Tongue (tissue), 3 donors: ENCODE measurements at places on chromosomes 2 and 18.

- DNase-seq = no peak
Measured at GRCh38 chr2:212385241-212385640, 153.4 kb downstream of the ERBB4 start.

- DNase-seq = no peak
Measured at GRCh38 chr2:104521247-104521646, 332.7 kb upstream of the POU3F3 start.

- no peak for DNase-seq
Measured at GRCh38 chr2:27080140-27080469, 1.7 kb downstream of the EMILIN1 start.

DNA sequence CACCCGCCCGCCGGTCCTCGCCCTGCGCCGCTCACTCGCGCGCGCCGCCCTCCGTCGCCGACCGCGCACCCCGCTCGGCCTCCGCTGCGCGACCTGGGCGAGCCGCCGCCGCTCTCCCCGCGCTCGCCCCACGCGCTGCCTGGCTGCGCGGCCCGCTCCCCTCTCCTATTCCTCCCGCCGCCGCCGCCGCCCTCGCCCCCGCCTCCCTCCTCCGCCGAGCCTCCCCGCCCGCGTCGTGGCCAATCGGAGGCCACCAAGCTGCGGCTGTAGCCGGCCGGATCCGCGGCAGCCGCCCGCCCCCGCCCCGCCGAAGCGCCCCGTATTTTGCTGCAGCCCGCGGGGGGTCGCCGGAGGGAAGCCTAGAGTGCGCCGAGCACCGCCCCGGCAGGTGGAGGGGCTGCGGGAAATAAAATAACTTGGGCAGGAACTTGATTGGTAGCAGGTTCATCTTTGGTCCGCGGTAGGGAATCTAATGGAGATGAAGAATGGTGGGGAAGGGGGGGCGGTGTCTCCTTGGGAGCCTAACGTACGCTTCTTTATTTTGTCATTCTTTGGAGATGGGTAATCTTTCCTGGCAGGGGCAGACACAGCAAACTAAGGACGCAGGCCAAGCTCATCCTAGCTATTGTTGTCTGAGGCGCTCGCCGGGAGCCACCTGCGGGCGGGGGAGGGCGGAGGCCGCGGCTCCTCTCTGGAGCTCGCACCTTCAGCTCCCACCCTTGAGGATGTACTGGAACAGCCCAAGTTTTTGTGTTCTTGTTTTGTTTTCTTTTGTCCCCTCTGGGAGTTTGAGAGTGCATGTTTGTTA lies 1.1 kb upstream of the CDH2 start:
- DNase-seq = peak; percentile 69

GRCh38 chr2:29615183-29615582 lies 306.2 kb downstream of the ALK start:
- DNase-seq = no peak

DNA sequence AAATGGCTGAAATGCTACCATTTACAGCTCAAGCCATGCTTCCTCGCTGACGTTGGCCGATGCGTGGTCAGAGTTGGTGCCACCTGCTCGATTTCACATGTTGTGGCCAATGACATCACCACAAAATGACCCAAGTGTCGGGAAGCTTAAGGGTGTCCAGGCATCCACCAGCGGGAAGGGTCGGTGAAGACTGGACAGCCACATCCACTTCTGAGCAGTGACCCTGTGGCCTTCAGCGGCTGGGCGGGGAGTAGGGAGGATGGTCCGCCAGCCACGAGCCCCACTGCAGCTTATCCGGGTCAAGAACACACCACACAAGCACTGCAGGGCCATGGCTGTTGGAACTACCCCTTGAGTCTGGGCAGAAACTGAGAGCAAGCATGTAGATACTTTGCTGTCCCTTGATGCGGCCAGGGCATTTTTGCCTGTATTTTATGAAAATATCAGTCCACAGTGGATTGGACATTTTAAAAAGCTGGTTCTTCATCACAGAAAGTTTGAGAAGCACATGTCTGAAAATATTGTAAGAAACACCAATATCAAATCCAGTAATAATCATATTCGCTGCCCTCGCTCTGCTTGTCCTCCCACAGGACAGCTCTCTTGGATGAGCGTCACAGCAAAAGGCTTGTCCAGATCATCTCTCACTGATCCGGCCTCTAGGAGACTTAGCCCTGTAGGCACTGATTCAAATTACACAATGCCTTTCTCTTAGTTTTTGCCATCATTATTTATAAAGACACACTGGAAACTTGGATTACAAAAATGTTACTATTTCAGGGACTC lies 174.0 kb downstream of the TWIST2 start:
- no peak for DNase-seq

DNA sequence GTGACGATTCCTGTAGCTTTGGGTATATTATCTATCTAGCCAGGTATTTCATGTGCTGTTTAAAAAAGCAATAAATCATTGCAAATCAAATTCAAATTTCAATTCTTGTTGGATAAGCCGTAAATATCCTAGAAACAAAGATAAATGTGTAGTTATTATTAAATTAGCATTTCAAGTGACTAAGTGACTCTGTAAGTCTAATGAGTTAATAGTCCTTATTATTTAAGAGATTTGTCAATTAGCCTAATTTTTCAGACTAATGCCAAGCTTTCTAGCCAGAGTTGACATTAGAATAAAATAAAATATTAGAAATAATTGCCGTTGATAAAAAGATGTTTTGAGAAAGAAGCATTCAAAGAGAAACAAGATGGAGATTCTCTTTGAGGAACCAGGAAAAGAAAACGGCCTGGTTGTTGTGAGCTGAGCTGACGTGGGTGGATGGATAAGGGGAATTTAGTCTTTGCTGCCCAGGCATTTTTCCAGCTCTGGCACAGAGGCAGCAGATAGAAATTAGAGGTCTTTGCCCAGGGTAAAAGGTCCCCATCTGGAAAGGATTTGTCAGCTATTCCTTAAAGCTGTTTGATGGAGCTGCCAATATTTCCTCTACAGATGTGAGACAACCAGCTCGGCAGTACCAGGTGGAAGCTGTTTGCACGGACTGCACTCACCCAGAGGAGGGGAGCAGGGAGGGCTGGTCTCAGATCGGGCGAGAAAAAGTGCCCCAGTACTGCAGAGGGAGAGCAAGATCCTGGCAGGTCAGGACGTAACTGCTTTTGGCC lies 117.3 kb upstream of the SEC11C start:
- DNase-seq = peak; percentile 93

DNA sequence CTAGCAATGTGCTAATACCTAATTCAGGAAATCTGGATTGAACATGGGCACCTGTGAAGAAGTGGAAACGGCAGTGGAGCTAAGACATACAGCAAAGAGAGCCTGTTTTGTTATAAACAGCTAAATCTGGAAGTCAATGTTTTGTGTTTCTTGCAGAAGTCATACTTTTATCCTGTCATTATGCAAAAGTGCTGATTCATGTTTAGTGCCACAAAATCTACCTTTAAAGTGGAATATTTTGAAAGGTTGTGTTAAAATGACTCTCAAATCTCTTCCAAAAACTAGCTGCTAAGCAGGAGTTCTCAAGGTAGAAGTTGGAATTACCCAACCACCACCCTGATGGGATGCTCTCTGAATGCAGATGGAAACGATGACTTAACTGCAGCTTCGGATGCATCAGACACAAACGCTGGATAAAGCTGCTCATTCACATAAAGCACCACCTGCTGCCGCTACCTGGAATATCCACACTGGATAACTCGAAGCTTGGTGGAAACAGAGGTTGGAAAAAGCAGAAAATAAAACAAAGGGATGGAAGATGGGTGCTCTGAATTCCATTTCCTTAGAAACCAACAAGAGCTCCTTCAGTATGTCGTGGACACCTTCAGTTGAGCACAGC lies 132.6 kb upstream of the ZNF236 start:
- DNase-seq = no peak

DNA sequence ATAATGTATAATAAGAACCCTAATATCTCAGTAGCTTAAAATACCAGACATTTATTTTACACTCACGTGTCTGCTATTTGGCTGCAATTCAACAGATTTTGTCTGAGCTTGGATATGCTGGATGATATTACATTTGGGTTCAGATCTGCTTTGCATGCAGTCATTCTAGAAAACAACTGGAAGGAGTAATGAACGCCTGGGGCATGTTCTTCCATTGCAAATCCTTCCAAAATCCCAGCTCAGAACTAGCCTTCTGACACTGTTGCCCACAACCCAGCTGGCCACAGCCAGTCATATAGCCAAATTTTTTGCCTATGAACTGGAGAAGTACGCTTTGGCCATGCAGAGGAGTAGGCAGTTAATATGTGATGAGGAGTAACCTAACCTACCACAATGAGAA lies 597.8 kb upstream of the VRK2 start:
- DNase-seq = peak; percentile 45

DNA sequence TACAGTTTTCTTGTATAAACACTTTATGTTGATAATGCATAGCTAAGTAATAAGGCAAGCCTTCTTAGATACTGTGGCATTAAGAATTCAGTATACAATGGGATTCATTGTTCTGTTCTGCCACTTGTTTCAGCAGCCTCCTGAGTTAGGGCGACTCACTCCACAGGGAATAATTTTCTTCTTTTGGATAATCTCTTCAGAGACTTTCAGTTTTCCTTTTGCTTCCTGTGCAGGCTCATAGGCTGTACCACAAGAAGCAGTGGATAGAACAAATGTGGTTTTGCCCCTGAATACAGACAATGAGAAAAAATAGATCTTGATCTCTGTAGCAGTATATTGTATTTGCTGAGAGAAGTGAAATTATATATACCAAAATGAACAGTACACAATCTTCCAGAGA lies 298.0 kb downstream of the ZNF407 start:
- no peak for DNase-seq

GRCh38 chr2:17107151-17107550 lies 411.1 kb downstream of the RAD51AP2 start:
- DNase-seq = no peak

DNA sequence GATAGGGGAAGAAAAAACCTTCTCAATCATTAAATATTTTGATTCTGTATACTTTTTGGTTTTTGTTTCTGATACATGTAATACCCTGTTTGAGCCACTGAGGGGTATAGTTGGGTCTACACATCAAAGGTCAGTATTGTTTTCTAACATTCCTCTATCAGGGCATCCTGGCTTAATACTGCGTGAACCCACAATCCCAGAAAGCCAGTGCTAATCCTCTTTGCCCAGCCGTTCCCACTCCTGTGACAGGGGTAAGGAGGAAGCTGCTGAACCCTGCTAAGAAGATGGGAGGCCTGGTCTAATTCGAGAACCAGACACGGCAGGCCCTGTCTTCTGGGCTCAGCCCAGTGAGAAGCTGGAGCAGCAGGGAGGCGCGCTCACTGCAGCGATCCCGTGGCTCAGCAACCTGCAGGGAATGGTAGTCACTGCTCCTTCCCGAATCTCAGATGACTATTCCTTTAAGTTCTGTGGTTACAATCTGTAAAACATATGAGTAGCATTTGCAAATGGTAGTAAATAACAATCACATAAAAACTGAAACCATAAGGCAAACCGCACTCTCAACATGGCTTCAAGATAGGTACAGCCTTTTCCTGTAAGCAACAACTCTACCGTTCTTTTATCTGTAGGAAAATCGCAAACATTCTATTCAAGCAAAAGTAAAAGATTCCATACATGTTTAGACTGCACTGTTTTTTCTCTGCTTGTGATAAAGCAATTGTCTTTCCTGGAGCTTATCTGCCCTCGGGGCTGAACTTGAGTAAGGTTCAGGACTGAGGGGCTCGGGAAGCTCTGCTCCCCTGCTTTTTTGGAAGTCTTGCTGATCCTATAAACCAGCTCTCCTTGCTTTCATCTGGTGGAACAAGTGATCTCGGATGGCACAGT lies 87.0 kb downstream of the EPB41L3 start:
- peak; percentile 52 for DNase-seq

GRCh38 chr2:160077912-160078810 lies 15.7 kb upstream of the PLA2R1 start:
- DNase-seq = no peak

GRCh38 chr2:60554074-60554645 lies 706 bp upstream of the BCL11A start:
- DNase-seq = peak; percentile 68

GRCh38 chr18:69400976-69401225 lies 213 bp downstream of the DOK6 start:
- peak; percentile 58 for DNase-seq

- no peak for DNase-seq
Measured at GRCh38 chr2:180742801-180743200, 237.6 kb upstream of the UBE2E3 start.

- DNase-seq = peak; percentile 24
Measured at GRCh38 chr2:32064021-32064601, 755 bp downstream of the SPAST start.

- DNase-seq = no peak
Measured at GRCh38 chr2:86202702-86203101, 3.4 kb downstream of the MRPL35 start.
